ENCODE measurements at places on chromosomes 1 and 21. TPM values are rescaled to one million over a fixed set of nuclear protein-coding genes. Genes with fewer than 3 reads are reported as not detected.

DNA sequence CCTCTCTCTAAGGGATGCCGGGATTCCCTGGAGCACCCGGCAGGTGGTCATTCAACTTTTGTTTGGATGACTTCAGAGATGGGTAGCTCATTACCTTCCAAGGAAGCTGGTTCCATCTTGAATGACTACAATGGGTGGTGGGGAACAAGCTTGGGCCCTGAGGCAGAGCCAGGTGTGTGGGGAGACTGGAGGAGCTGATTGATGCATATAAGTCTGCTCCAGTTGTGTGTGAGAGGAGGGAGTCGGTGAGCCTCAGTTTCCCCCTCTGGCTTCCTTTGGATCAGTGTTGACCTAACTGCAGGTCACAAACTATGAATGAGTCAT, 133.8 kb upstream of the ZBTB40 start:
- no peak for DNase-seq

DNA sequence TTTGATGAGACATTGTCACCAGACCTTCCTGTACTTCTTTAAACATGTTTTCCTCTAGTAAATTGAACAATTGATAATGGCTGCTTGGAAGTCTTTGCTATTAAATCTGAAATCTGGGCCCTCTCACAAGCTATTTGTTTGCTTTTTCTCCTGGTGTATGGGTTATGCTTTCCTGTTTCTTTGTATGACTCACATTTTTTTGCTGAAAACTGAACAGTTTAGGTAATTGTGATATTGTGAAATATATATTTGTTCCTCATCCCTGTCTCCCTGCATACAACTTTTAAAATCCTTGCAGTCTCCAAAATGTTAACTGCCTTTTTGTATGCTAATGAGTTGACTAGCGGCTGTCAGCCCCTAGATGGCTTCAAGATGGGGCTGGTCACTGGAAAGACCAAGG, 61.6 kb downstream of the MAP3K21 start:
- DNase-seq, result no peak

DNA sequence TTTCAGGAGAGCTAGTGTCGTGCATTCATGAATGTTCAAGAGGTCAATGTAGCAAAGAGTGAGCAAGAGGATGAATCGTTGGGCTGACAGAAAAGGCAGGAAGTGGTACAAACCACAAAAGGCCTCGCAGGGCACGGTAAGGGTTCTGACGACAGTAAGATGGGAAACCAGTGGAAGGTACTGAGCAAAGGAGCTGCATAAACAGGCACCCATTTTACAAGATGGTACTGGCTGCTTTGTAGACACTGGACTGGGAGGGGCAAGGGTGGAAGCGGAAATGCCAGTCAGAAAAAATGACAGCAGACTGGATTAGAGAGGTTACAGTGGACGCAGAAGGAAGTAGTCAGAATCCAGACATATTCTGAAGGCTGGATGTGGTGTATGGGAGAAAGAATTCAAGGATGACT, 123.5 kb downstream of the PTPN14 start:
- no peak for DNase-seq

GRCh38 chr1:100526894-100527293, 11.0 kb upstream of the GPR88 start:
- DNase-seq, result no peak

DNA sequence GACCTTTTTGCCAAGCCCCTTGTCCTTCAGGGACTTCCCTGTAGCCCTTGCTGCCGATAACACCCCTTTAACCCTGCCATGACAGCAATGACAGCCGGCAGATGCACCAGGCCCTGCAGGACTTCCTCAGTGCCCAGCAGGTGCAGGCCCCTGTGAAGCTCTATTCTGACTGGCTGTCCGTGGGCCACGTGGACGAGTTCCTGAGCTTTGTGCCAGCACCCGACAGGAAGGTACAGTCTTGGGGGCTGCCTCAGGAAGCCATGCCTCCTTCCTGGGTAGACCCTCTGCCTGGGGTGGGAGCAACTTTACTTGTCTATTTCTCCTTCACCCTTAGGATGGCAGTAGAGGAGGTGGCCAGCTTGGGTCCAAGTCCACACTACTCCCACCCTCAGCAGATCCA, 16.1 kb upstream of the PADI6 start:
- DNase-seq, result no peak

- DNase-seq, result no peak
These were observed 104.7 kb downstream of the DISC1 start for GRCh38 chr1:231731268-231731667.

DNA sequence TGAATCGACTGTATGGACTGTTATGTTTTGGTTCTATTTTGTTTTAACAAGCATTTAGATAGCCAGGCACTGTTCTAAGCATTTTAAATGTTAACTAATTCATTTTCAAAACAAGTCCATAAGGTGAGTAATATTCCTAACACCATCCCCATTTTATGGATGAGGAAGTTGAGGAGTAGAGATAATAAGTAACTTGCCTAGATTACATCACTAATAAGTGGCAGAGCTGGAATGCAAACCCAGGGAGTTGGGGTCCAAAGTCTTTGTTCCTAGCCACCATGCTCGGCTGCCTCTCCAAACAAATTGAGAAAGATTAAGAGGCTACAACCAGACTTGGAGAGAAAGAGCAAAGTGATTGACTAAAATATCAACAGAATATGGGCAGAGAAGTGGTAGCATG, 12.6 kb upstream of the LEPR start:
- peak; percentile 38 for DNase-seq

GRCh38 chr1:31756578-31756977, 7.6 kb downstream of the ADGRB2 start:
- no peak for DNase-seq

DNA sequence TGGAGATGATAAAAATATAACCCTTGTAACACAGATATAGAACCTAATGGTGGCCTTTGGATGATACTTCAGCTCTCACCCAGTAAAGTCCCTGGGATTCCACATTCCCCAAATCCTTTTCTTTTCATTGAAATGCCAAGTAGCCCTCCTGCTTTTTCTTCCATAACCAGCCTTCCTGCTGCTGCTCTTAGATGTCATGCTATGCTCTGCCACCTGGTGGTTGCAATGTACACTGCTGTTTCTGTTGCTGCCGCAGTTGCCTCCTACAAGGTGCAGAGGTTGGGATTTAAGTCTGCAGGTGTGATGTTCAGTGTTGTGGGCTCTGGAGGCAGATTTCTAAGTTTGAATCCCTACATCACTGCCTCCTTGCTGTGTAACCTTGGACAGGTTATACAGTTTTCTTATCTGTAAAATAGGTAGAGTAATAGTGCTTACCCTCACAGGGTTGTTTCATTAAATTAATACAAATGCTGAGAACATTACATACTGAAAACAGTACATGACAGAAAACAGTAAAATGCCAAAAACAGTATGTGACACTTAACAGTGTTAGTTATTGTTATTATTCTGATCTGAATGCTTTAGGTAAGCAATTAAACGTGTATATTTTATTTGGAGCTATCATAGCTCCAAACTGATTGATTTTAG, 64.3 kb downstream of the CAMSAP2 start:
- DNase-seq, result peak; percentile 90

GRCh38 chr1:31761883-31762282, 2.3 kb downstream of the ADGRB2 start:
- no peak for DNase-seq

GRCh38 chr1:52153898-52154297, 12.0 kb downstream of the ZFYVE9 start:
- DNase-seq, result no peak

DNA sequence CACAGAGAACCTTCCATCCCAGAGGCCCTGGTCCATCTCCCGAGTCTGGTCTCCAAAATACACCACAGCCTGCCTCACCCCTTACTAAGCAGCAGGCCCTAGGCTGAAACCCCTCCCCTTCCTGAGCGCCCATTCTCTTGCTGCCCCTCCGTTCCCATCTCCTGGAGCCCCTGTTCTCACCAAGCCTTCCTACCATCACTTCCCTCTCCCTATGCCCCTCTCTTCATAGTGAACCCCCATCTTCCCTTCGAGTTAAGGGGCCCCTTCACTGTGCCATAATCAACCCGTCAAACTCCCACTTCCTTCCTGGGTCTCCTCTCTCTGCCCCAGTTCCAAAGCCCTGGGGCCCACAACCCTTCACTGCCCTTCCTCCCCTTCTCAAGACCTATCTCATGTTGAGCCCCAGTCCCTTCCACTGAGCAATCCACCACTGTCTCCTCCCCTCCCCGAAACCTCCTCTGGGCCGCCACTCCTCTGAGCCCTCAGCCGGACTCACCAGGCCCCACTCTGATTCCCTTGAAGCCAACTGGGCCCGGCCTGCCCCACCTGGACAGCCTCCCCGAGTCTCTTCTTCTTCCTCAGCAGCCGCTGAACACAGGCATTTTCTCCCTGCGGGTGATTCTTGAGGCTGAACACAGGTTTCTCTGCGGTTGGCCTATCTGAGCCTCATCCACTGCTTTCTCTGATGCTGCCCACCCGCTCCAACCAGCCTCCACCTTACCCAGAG, 42.2 kb upstream of the WASF2 start:
- DNase-seq, result no peak

GRCh38 chr1:10680487-10680886, 116.0 kb downstream of the CASZ1 start:
- no peak for DNase-seq

DNA sequence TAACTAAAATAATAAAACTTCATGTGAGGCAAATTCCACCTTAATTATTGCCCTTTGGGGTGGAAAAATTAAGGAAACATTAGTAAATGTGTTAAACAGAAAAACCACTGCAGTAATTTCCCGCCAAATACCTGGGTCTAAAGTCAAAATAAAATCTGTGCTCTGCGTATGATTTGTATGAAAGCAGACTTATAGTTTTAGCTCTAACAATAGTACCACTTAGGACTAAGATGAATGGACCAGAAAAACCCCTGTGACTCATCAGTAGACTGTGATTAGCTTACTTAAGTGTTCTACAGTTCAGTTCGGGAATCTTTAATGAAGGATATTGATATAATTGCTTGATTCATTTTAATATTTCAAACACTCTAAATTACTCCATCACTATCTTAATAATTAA, 23.3 kb upstream of the C1orf105 start:
- DNase-seq, result no peak

DNA sequence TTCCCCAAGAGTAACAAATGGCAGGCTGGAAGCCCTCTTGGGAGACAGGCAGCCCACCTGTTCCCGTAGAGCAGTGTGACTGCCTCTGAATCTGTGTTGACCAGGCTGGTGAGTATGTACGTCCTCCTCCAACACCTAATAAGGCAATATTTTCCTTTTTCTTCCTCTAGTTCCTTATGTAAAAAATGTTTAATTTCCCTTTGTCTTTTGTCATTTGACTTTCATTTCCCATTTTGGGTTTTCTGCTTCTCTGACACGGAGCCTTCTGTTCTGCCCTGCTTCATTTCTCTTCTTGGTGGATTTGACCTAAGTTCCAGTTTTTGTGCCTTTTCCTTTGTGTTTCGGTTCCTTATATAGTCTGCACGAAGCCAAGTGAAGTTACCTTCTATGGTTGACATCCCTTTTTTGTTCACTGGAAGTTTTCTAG, 65.8 kb upstream of the ATF3 start:
- DNase-seq, result no peak

The PLPPR5 gene
- total RNA-seq, result not detected

The CGN gene
- total RNA-seq, result 66.4 TPM

The GREM2 gene
- 3.0 TPM for total RNA-seq

The HUNK gene
- total RNA-seq, result 4.4 TPM

The CENPL gene
- 6.1 TPM for total RNA-seq

The COL24A1 gene
- 2.7 TPM for total RNA-seq

The DEPDC1 gene
- 4.0 TPM for total RNA-seq

The SAMSN1 gene
- 1.2 TPM for total RNA-seq

The TPTE gene
- not detected for total RNA-seq
